SK-N-MC (cell line): ENCODE measurements at places on chromosomes 1 and 21.

DNA sequence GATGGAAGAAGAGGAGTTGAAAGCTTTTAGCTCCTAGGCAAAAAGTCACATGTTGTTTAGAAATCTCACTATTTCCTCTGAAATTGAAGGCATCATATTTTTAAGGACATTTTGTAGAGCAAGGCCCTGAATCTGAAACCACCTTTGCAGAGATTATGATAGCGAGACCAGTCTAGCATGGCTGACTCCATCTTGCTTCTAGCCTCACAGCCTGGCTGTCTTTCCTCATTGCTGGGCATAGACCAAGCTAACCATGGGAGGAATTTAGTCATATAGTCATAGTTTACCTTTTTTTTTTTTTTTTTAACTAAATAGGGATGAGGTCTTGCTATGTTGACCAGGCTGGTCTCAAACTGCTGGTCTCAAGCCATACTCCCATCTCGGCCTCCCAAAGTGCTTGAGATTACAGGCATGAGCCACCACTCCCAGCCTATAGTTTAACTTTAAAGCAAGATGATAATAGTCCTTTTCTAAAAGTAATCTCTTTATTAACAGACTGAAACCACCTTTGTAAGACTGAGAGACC lies 42.2 kb upstream of the ZNF326 start:
- DNase-seq, result no peak

- no peak for DNase-seq
Observed at GRCh38 chr1:116375887-116376728, 3.1 kb downstream of the ATP1A1 start.

DNA sequence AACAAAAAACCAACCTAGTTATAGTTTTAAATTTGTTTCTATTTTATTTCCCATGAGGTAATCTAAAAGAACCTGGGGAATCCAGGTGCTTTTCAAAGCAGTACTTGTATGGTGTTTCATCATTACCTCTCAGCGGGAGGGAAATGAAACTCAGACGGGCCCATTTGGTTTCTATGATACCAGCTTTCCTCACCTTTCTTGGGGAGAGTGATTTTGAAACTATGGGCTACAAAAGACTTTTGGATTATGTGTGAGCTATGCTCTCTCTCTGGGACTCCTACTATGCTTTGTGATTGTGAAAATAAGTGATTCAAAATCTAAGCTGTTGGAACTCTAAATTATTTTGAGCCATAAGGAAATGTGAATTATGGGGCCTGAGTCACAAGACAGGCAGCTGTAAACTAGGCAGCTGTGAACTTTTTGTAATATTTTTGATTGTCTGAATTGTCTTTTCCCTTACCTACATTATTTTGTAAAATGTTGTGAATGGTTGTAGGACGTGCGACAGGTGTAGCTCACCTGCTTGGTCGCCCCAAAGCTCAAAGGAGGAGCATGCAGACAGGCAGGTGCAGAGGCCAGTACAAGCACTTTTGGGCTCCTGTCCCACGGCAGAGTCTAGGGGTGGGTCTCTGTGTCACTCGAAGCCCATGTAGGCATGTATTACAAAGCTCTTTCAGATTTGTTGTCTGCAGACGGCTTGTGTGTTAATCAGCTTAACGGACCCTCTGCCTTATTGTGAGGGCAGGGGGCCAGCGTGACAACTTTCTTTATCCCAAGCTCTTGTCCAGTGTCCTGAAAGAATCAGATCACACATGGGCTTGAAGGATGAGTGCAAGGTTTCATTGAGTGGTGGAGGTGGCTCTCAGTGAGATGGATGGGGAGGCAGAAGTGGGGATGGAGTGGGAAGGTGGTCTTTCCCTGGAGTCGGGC lies 64.8 kb upstream of the BACH1 start:
- DNase-seq, result no peak

DNA sequence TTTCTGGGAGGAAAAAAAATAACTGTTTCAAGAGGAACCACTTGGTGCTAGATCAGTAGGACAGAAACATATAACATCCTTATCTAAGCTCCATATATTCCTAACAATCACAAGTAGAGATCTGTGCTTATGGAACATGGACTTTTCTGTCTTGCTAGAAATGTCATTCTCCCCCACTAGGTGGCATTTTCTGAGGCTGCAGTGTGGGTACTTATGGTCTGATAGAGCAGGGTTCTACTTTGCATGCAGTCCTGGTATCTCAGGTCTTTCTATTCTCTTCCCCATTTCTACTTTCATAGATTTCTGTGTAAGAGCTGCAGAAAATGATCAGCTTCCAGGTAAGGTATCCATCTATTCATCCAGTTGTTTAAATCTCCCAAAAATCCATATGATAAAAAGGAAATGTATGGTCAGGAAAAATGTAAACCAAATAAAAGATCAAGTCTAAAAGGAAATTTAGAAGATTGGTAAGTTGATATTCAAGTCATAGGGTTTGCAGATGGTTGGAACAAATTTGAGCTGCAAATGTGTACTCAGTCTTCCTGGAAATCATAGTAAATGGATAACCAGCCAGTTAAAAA lies 1.5 kb downstream of the ZNF684 start:
- DNase-seq, result no peak

DNA sequence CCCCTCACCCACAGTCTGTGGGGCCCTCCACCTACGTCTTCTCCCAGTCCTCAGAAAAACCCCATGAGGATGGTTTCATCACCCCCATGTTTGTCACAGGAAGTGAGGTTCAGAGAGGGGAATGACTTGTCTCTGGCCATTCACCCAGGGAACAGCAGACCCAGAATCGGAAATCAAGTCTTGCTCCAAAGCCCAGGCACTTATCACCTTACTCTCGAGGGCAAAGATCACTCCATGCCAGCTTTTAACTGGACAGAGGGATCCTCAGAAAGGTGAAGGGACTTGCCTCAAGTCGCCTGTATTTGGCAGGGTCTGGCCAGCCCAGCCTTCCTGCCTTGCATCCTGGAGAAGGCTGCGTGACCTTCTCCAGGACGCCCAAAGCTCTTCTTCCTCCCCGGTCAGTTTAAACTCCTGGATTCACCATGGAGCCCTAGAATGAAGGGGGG lies 57.9 kb upstream of the SSBP3 start:
- DNase-seq, result no peak

- no peak for DNase-seq
Observed at GRCh38 chr1:51753969-51754368, 124.6 kb downstream of the NRDC start.

GRCh38 chr1:187685333-187685732 lies 856.6 kb downstream of the PLA2G4A start:
- no peak for DNase-seq

DNA sequence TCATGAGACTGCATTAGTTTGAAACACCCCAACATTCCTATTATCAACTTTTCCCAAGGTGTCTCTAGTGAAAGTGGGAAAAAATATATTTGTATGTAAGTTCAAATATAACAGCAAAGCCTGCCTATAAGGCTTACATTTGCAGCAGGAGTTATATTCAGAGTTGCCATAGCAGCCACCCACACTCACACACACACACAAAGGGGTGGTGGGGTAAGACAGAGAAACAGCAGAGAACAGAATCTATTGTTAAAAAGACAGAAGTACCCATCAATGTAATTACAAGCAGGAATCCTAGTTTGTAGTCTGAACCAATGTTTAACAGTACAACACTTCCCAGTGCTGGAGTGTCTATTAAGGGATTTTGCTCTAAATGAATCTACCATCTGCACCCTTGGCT lies 55.0 kb downstream of the PLPPR5 start:
- no peak for DNase-seq

GRCh38 chr1:65948609-65949229 lies 156.0 kb downstream of the PDE4B start:
- no peak for DNase-seq

- DNase-seq, result no peak
Observed at GRCh38 chr1:18302788-18303413, 177.8 kb upstream of the KLHDC7A start.

DNA sequence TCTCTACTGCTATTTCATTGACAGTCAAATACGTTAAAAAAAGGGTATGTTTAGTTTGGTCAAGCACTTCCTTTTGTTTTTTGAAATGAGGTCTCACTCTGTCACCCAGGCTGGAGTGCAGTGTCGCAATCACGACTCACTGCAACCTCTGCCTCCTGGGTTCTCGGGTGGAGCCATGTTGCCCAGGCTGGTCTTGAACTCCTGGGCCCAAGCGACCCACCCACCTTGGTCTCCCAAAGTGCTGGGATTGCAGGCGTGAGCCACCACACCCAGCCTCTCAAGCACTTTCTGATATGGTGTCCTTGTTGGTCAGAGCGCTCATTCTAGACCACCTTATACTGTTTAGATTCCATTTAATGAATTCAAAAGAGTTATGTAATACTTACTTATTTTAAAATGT lies 20.9 kb upstream of the RHBDL2 start:
- no peak for DNase-seq

DNA sequence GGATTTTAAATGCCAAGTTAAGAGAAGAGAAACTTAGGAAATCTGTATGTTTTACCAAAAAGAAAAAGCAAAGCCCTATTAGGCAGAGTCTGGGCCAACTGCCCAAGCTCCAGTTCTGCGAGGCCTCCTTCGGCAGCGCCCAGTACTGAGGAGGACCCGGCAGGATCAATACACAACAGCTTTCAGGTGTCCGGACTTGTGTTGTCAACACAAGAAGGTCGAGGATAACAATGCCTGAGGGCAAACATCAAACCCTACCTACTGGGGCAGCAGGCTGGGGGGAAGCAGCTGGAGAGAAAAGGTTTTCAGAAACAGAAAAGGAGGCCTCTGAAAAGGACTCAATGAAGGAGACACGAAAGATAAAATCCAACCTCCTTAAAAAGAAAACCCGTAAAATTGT lies 98.1 kb upstream of the GJB5 start:
- no peak for DNase-seq

DNA sequence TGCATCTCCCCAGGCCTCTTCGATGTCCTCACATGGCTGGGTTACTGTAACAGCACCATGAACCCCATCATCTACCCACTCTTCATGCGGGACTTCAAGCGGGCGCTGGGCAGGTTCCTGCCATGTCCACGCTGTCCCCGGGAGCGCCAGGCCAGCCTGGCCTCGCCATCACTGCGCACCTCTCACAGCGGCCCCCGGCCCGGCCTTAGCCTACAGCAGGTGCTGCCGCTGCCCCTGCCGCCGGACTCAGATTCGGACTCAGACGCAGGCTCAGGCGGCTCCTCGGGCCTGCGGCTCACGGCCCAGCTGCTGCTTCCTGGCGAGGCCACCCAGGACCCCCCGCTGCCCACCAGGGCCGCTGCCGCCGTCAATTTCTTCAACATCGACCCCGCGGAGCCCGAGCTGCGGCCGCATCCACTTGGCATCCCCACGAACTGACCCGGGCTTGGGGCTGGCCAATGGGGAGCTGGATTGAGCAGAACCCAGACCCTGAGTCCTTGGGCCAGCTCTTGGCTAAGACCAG lies 14.3 kb downstream of the HTR6 start:
- DNase-seq, result no peak

- no peak for DNase-seq
Observed at GRCh38 chr1:165451691-165452090, 6.8 kb upstream of the RXRG start.

DNA sequence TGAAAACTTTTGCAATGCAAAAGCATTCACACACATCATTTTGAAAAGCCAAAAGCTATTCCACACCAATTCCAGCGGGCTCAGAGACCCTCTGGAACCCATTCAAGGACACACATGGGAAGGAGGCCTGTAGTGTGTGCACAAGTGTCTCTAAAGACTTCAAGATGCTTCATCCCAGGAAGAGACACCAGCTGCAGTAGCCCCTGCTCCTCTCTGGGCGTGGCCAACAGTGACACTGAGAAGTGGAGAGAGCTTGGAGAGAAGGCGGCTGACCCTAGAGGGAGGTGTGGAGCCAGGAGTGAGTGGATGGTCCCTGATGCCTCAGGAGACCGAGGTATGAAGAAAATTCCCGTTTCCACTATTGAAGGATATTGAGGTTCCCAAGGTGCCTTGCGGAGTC lies 14.9 kb upstream of the TNNI1 start:
- no peak for DNase-seq

GRCh38 chr1:237226177-237226944 lies 184.4 kb downstream of the RYR2 start:
- no peak for DNase-seq

GRCh38 chr1:11455967-11456570 lies 22.9 kb upstream of the DISP3 start:
- no peak for DNase-seq

- DNase-seq, result no peak
Observed at GRCh38 chr1:28021064-28021463, 61.3 kb downstream of the XKR8 start.

- DNase-seq, result peak; percentile 76
Observed at GRCh38 chr1:198756470-198756869, 117.6 kb downstream of the PTPRC start.

GRCh38 chr1:58204284-58204683 lies 342.2 kb downstream of the OMA1 start:
- no peak for DNase-seq

DNA sequence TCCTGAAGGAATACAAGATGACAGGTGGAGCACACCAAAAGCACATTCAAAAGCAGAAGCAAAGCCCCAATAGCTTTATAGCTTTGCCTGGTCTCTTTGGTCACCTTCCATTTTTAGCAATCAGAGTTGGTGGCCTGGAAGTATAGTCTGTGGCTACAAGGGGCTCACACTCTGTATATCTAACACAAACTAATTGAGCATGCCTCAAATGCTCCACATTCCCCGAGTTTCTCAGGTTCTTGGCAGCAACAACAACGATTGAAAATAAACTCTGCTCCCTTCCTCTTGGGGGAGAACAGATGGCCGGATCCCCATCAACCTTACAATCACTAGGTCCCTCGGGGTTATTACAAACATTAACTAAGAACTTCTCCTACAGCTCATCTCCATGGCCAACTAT lies 24.9 kb upstream of the TADA1 start:
- DNase-seq, result no peak

- DNase-seq, result no peak
Observed at GRCh38 chr1:19646377-19647319, 2.5 kb downstream of the NBL1 start.
